Cardiac fibroblast (primary cell): ENCODE measurements at places on chromosomes 7 and 10.
A peak's percentile ranks its signal among the peaks of the same experiment; 100 is the strongest.

GRCh38 chr10:14397066-14397465, 66.3 kb upstream of the FRMD4A start:
- peak; percentile 98 for DNase-seq

- no peak for DNase-seq
These were observed 23.3 kb downstream of the NPTX2 start for GRCh38 chr7:98640375-98640774.

DNA sequence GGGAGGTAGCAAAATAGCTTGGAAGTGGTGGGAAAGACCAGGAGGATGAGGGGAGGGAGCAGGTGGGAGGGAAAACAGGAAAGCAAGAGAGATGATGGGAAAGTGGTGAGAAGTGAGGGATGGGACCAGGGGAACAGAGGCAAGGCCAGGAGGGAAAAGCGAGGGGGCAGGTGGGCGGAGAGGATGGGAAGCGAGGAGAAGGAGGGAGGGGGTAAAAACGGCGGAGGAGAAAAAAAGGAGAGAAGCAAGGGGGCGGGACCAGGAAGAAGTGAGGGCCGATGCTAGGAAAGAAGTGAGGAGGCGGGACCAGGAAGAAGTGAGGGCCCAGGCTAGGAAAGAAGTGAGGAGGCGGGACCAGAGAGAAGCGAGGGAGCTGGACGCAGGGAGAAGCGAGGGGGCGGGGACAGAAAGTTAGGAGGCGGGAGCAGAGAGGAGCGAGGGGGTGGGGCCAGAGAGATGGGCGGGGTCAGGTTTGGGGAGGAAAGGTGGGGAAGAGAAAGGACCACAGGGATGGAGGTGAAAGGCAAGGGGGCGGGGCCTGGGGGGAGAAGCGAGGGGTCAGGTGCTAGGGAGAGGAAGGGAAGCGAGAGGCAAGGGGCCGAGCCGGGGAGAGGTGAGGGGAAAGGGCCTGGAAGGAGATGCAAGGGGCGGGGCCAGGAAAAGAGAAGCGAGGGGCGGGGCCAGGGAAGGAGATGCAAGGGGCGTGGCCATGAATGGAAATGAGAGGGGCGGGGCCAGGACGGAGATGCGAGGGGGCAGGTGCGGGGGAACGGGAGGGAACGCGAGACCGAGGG, 984 bp downstream of the SMURF1 start:
- peak; percentile 97 for DNase-seq

GRCh38 chr10:131772441-131772840, 128.4 kb upstream of the PPP2R2D start:
- DNase-seq: no peak

GRCh38 chr10:22420787-22421517, 75.7 kb downstream of the SPAG6 start:
- peak; percentile 51 for DNase-seq

- peak; percentile 97 for DNase-seq
These were observed 3.4 kb upstream of the CHST12 start for GRCh38 chr7:2399848-2400587.

- no peak for DNase-seq
These were observed 57.2 kb downstream of the CALML3 start for GRCh38 chr10:5581670-5582566.

GRCh38 chr10:5591336-5591824, 66.6 kb downstream of the CALML3 start:
- DNase-seq: no peak
